Activated gamma-delta T cell (primary cell): ENCODE measurements at places on chromosomes 2 and 18.

DNA sequence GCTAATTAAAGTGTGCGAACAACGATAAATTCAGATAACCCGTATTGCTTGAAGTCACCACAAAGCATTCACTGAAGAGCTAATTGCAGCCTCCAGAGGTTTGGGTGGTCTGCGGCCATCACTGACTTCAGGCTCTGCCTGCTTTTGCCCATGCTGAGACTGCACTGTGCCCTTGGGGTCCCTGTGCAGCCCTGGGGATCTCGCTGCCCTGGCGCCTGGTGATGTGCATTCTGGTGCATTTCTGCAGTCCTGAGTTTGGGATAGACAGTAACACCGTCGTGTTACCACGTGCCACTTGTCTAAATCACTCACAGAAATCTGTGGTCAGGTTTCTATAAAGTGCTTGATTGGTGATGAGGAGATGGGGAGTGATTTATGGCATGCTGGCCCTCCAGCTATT, 27.6 kb downstream of the LDLRAD4 start:
- no peak for DNase-seq

DNA sequence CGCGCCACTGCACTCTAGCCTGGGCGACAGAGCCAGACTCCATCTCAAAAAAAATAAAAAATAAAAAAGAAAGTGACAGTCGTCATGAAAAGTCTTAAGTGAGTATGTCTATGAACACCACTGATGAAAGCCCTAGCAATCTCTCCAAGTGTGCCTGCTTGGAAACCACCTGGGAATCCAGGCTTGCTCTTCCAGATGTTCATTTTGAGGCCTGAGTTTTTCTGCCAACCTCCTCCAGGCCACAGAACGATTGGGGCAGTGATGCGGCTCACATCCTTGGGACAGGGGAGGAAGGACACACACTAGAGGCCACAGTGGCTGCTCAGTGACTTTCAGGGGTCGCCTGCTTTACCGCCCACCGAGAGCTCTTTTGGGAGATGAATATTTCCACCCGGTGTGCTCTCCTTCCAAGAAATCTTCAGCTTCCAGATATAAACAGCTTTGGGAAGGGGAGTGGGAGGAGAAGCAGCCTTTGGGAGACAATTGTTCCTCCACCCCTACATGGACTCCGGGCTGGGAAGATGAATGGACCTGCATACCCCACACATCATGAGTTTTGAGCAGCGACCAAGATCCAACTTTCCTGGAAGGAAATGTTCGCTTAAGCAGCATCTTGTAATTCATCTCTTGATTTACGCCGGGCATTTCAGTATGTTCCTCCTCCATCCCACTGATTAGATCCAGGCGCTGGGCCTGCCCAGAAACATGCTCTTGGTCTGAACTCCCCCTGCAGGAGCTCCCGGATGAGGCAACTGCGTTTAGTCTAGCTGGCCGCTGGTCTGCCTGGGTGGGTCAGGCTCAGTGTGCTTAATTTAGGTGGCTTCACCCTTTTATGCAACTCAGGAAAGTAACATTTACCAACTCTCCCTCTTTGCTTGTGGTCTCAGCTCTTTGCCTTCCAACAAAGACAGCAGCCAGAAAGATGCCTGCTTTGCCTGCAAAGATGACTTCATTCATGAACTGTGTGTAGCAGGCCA, 6.2 kb upstream of the ARMC9 start:
- no peak for DNase-seq

DNA sequence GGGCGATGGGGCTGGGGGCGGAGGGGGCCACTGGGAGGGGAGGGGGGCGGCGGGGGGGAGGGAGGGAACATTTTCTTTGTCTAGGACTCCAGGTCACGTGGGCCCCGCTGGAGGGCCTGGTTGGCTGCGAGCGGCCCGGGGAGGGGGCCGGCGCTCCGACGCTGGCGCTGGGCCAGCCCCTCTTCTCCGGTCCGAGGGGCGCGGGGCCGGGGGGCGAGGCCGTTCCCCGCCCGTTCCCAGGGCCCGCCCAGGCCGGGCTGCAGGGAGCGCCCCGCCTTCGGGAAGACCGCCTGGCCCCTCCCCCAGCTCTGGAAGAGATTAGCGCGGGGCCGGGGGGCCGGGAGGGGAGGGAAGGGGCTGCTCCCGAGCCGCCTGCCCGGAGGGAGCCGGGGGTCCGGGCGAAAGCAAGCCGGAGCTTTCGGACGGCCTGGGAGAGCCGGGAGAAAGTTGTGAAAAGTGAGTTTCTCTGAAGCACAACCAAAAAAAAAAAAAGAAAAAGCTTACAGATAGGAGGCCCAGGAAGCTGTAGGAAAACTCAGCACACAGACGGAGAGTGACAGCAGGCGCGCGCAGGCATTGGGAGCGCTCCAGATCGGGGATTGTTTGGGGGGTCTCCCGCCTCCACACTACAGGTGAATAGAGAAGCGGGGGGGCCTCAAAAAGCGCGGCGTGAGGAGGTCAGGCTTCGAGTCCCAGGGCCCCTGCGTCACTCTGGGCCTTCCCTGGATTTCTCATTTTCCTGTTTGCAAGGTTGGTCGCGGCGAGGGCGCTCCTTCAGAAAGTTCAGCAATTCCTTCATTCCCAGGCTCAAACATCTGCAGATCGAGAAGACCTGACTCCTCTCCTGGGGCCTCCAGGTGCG, 84.1 kb upstream of the POMC start:
- DNase-seq, result peak; percentile 42

GRCh38 chr2:180715044-180715443, 265.4 kb upstream of the UBE2E3 start:
- no peak for DNase-seq

- DNase-seq, result no peak
Observed at GRCh38 chr2:146363731-146364130, 1481.1 kb upstream of the ACVR2A start.

- no peak for DNase-seq
Observed at GRCh38 chr2:196277002-196277401, 105.6 kb upstream of the STK17B start.

GRCh38 chr18:58429442-58429841, 199.4 kb downstream of the ALPK2 start:
- DNase-seq, result no peak

GRCh38 chr2:199480966-199481365, 23.2 kb upstream of the SATB2 start:
- no peak for DNase-seq

- no peak for DNase-seq
Observed at GRCh38 chr18:79147014-79147413, 77.8 kb downstream of the ATP9B start.

DNA sequence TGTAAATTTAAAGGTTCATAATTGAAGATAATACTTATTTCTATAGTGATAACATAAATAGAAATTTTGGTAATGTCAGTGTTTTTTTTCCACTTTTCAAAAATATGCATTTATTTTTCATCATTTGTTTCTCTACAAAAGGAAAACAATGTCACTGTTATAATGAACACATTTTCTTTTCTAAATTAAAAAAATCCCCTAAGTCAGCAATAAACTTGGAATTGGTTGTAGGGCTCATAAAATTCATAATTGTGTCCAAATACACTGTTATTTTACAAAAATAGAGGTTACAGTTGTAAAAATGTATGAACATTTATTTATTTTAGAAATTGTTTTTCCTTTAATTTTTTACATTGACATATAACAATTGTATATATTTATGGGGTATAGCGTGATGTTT, 26.4 kb upstream of the SERPINB12 start:
- no peak for DNase-seq

DNA sequence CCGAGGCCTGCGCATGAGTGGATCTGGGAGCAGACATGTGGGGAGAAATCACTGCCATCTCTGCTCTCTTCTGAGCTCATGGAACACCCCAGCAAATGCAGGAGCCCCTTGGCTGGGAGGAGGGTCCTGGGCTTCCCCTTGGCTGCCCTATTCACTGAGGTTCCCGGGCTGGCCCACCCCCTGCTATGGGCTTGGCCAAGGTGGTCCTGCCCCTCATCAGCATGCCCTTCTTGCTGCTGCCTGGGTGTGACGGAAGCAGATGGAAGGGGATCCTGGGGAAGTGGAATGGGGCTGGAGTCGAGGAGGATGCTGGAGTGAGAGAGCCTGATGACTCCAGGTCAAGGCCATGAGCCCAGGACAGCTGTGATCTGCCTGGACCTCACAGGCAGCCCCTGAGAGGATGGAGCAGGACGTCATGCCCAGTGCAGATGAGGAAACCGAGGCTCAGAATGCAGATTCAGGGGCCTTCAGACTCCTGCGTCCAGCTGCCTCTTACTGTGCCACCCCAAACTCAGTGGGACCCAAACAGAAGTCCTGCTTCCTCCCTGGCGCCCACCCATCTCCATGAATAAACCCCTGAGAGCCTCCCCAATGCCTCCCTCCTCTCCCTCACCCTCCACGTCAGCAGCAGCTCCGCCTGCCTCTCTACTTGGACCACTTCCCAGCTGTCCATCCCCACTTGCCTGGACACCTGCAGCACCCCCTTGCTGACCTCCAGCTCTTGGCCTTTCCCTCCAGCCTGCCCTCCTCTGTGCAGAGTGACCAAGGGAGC, 4.0 kb downstream of the SNED1 start:
- no peak for DNase-seq

- DNase-seq, result no peak
Observed at GRCh38 chr2:241736111-241736510, 1.7 kb downstream of the D2HGDH start.

- DNase-seq, result no peak
Observed at GRCh38 chr2:105338020-105338385, 663 bp downstream of the C2orf49 start.

GRCh38 chr2:8527031-8527430, 154.8 kb upstream of the ID2 start:
- no peak for DNase-seq

- no peak for DNase-seq
Observed at GRCh38 chr2:110948027-110948674, 172.6 kb upstream of the BCL2L11 start.

GRCh38 chr2:73503992-73504570, 118.4 kb downstream of the ALMS1 start:
- no peak for DNase-seq

DNA sequence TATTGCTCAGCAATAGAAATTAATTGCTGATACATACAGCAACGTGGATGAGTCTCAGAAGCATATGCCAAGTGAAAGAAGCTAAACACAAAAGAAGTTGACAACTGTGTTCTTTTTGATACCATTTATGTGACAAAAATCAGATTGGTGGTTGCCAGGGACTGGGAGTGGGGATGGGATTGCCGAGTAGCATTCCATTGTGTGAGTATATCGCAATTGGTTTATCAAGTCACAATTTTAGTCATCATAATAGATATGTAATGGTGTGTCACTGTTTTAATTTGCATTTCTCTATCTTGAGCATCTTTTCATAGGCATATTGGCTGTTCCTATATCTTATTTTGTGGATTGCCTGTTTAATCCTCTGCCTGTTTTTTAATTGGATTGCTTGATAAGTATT, 20.9 kb downstream of the STRADB start:
- DNase-seq, result no peak

- no peak for DNase-seq
Observed at GRCh38 chr2:158463496-158464095, 6.8 kb downstream of the PKP4 start.
